ENCODE measurements at places on chromosomes 1 and 21.

DNA sequence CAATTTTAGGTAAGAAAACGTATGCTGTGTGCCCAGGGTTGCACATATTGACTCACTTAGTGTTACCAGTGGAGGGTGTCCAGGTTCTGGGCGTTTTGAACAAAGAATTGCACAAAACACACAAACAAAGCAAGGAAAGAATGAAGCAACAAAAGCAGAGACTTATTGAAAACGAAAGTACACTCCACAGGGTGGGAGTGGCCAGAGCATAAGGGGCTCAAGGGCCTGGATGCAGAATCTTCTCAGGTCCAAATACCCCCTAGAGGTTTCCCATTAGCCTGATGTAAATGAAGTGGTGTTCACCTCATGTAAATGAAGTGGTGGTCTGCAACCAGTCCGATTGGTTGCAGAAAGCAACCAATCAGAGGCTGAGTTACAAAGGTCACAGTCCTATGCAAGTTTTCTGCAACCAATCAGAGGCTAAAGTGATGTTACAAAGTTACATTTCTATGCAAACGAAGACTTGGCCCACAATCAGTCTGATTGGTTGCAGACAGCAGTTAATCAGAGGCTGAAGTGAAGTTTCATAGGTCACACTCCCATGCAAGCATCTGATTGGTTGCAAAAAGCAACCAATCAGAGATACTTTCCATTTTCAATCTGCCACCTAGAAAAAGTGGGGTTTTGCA lies 228.3 kb downstream of the ST6GALNAC3 start:
- DNase-seq = no peak

- no peak for DNase-seq
Observed at GRCh38 chr1:166136699-166137401, 30.0 kb downstream of the FAM78B start.

- no peak for DNase-seq
Observed at GRCh38 chr1:147109041-147109440, 63.2 kb downstream of the PRKAB2 start.

- no peak for DNase-seq
Observed at GRCh38 chr1:39178541-39179431, 25.7 kb upstream of the MACF1 start.

DNA sequence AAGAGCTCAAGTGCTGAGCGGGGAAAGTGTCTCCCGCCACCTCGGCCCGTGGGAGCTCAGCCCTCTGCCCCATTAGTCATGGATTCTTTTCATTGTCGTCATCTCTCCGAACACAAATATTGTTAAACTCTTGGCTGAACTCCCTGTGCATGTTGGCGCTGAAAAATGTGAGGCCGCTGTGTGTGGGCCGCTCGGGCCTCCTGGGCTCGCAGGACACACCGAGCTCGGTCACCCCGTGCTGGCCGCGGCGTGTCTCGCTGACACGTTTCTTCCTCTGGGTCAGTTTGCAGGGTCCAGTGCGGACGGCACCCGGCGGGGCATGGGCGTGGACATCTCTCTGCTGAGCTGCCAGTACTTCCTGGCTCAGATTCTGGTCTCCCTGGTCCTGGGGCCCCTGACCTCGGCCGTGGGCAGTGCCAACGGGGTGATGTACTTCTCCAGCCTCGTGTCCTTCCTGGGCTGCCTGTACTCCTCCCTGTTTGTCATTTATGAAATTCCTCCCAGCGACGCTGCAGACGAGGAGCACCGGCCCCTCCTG lies 25.6 kb downstream of the SLC45A1 start:
- DNase-seq = no peak

DNA sequence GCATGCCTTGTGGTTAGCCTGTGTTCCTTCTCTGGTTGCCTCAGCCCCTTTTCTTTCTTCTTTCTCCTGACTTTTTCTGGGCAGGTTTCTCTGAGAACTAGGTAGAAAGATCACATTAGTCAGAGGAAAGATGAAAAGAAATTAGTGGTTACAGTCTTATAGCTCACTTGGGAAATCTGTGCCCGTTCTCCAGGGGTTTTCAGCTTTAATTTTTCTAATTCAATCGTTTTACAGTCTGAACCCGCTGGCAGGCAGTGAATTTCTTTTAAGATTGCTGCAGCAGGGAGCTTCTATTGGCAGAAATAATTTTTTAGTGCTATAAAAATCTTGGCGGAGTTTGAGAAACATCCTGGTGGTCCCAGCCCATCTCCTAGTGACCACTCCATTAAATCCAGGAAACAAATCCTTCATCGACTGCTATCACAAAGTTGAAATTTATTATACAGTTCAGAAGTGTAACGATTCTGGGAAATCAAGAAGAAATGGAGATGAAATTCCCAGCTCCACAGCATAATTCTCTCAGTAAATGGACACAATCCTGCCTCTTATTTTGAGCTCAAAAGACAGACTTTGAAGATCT lies 113.1 kb downstream of the PCP4 start:
- DNase-seq = no peak

- no peak for DNase-seq
Observed at GRCh38 chr21:43935711-43936110, 70.7 kb downstream of the AGPAT3 start.

DNA sequence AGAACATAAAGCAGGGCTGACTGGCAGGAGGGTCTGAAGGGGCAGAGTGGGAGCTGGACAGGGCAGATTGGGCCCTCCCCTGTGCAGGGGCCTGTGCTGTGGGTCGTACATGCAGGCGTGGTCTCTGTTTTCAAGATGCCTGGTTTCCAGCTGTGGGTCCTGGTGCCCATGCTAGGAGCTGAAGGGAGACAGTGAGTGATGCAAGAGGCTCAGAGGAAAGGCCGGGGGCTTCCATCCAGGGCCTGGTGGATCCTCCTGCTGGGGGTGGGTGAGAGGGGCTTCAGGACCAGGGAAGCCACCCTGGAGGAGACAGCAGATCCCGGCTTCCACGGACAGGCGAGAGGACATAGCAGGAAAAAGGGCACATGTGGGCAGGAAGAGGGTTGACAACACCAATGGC lies 349.0 kb upstream of the VAMP3 start:
- no peak for DNase-seq

- DNase-seq = no peak
Observed at GRCh38 chr1:20935717-20936116, 148.6 kb upstream of the HP1BP3 start.

DNA sequence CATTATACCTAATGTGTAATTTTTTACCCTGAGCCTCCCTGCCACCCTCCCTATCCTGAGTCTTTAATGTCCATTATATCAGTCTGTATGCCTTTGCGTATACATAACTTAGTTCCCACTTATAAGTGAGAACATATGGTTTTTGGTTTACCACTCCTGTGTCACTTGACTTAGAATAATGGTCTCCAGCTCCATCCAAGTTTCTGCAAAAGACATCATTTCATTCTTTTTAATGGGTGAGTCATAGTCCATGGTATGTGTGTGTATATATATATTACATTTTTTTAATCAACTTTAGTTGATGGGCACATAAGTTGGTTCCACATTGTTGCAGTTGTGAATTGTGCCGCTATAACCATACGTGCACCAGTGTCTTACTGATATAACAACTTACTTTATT lies 477.1 kb upstream of the NEGR1 start:
- no peak for DNase-seq

DNA sequence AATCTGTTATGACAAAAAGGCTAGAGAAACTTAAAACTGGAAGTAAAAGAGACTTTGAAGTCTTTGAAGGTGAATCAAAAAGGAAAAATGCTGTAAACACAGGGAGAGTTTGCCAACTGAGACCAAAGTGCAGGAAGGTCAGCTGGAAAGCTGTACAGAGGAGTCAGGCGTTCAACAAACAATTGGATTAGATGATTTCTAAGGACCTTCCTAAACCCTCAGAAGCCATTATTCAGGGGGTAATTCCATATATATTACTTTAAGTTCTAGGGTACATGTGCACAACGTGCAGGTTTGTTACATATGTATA lies 156.8 kb downstream of the ZBTB18 start:
- DNase-seq = no peak

Measured in stimulated activated naive CD4-positive, alpha-beta T cell (primary cell).